ENCODE measurements at places on chromosomes 7 and 10.

DNA sequence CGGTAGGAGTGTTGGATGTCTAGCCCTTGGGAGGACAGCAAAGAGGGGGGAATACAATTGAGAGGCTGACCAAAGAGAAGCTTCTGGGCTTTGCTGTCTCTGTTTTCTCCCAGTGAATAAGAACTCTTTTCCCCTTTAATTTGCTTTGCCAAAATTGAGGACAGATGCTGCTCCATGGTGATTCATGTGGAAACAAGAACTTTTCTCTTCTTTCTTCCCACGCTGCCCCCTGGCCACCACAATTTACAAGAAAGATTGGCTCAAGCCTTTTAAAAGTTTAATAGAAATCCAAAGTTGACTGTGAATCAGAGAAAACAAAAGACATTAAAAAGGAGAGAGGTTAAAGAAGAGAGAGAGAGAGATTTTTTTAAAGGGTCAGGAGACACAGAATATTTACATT lies 49.0 kb downstream of the PRR15 start:
- DNase-seq, result no peak

DNA sequence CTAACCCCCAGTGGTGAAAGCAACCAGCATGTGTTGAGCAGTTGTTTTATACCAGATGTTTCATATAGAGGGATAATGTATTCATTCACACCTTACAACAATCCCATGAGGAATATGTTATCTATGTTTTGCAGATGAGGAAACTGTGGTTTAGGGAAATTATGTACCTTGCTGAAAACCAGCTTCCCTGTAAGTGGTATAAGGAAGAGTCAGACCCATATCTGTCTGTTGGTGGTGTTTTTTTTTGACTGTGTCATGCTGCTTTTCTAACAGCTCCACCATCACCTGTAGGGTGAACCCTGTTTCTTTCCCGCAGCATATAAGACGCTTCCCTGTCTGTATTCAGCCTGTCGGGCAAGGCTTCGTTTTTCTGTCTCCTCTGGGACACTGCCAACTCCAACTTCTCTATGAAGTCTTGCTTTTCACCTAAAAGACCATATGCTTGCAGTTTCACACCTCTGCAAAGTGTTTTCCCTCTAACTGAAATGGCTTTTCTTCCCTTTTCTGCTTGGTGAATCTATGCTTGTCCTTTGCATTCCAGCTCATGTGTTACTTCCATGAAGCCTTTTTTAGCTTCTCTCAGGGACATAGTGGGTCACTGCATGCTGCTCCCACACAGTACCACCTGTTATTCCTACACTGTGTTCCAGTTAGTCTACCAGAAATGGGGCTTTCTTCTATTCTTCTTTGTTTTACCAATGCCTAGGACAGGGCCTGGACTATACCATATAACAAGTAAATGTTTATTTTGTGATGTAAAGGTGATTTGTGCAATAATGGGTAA lies 92.8 kb downstream of the ST7 start:
- DNase-seq, result no peak

DNA sequence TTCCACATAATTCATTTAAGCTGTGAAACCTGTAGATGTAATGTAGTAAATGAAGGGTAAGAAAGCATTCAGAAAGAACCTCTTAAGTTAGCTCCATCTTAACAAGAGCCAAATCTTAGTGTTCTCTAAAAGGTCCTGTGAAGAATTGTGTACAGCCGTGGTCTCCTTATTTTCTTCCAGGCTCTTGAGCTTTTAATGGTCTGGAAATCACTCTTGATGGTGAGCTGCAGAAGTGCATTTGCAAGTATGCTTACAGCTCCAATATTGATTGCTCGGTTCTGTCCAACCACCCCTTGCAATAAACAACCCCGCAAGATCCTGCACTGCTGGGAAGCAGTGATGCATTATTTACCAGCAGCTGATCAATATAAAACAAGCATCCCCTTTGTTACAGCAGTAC lies 690.8 kb upstream of the FZD8 start:
- no peak for DNase-seq

- DNase-seq, result no peak
Observed at GRCh38 chr10:48457949-48458661, 146.8 kb downstream of the ARHGAP22 start.

Measured in activated T-helper 1 cell treated with Interleukin-2 at 50 U/mL for 16 hours (primary cell).